Caco-2 (cell line): ENCODE measurements at places on chromosomes 7 and 10. TPM values are rescaled to one million over a fixed set of nuclear protein-coding genes. Genes with fewer than 3 reads are reported as not detected.
A peak's percentile ranks its signal among the peaks of the same experiment; 100 is the strongest.

The CYP2E1 gene
- total RNA-seq: 0.23 TPM in 1 of 2 replicates, not detected in the other

The PDE1C gene
- not detected in 2 replicates for total RNA-seq

DNA sequence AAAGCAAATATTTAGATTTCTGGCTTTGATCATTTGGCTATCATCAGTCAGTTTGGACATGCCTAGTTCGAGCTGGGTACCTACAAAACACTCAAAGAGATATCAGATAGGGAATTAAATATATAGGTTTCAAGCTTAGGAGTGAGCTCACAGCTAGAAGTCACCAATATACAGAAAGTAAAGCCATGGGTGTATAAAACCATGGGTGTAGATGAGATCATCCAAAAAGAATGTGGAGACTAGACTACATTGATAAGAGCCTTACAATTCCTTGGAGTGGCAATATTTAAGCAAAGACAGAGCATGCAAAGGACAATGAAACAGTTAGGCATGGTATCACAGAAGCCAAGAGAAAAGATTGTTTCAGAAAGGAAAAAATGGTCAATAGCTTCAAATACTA lies 7.2 kb upstream of the RALA start:
- no peak for DNase-seq
- no peaks in the 10 kb centered on the region for H3K27me3 ChIP-seq
- peak overlapping the region; percentile 24 for H3K27ac ChIP-seq
- no peaks in the 10 kb centered on the region for H3K36me3 ChIP-seq
- H3K4me1 ChIP-seq: peaks cover 15% of the 10 kb centered on the region

DNA sequence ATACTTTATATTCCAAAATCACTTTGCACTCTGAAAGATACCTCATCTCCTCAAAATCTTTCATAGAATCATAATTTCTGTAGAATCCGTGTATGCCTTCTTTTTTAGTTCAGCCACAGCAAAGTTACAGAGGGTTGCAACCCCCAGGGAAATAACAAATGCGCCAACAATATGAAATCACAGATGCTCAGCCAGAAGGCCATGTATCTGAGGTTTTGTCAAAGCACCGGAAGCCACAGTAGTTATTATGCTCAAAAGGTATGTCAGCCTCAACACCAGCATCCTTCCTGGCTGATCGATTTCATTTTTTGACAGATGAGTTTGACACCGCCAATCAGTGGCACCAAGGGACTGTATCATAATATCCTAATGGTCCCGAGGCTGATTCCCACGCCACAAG lies 204.1 kb downstream of the KCNMA1 start:
- H3K27ac ChIP-seq: peak overlapping the region; percentile 92
- no peak overlapping the region for H3K4me3 ChIP-seq
- H3K4me1 ChIP-seq: peaks cover 62% of the 10 kb centered on the region
- H3K27me3 ChIP-seq: no peaks in the 10 kb centered on the region

The GPER1 gene
- total RNA-seq: 0.25 TPM in 1 of 2 replicates, not detected in the other

DNA sequence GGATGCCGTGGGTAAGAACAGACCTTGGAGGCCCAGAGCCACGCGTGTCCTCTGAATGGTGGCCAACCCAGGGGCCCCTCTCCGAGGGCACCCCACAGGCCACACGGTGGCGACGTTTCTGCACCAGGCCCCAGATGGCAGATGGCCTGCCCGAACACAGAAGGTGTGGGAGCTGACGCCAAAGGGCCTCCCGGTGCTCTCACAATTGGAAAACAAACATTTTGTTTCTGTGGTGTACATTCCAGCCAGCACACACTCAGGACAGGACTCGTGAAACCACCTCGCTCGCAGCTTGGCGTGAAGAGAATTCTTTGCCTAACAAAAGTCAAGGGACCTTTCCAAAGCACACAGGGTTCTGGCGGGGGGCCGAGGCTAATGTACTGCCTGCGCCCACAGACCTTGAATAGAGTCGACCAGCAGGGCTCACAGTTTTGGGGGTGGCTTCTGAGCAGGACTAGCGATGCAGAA lies 112.1 kb downstream of the FAM53B start:
- no peak for DNase-seq
- no peak overlapping the region for H3K27ac ChIP-seq
- no peak overlapping the region for H3K4me3 ChIP-seq
- H3K27me3 ChIP-seq: no peaks in the 10 kb centered on the region
- H3K4me1 ChIP-seq: 0 out of 2 replicates have a peak, but pooled peaks cover 3% of the 10 kb centered on the region

DNA sequence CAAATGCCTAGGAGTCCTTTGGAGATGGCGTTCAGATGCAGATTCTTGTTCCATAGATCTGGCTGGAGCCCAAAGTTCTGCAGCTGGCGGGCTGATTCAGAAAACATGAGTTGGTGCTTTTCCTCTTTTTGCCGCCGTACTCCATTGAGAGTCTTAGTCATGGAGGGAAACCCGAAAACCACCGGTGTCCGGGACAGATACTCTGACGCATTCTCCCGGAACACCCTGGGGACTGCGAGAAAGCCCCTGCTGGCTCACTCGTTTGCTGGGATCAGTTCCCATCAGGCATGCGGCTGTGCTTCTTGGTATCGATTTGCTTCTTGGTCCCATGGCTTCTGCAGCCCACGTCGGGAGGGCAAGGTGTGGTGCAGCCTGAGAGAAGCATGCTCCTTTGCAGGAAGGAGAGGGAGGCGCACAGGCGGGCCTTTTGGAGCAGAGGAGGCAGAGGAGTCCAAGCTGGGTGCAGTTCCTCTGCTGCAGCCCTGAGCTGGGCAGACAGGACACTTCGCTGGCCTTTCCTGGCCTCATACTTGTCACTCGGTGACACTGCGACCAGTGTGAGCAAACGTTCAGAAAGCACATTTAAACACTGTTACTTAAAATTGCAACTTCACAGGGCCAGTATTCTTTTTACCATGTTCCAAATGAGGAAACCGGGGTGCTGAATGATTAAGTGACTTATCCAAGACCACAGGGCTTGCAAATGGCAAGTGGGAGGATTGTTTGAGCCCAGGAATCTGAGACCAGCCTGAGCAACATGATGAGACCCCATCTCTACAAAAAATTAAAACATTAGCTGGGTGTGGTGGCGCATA lies 30.6 kb upstream of the PFKFB3 start:
- H3K4me1 ChIP-seq: peaks cover 17% of the 10 kb centered on the region
- no peak overlapping the region for H3K27ac ChIP-seq
- H3K4me3 ChIP-seq: no peak overlapping the region
- H3K27me3 ChIP-seq: no peaks in the 10 kb centered on the region
- DNase-seq: no peak

GRCh38 chr7:132750530-132751217 lies 174.4 kb upstream of the PLXNA4 start:
- H3K4me3 ChIP-seq: no peak overlapping the region
- H3K27ac ChIP-seq: no peak overlapping the region
- H3K36me3 ChIP-seq: no peaks in the 10 kb centered on the region
- H3K27me3 ChIP-seq: 0 out of 2 replicates have a peak, but pooled peaks cover 1% of the 10 kb centered on the region
- no peak for DNase-seq
- no peaks in the 10 kb centered on the region for H3K4me1 ChIP-seq

- H3K4me1 ChIP-seq: no peaks in the 10 kb centered on the region
- no peak overlapping the region for H3K4me3 ChIP-seq
- no peaks in the 10 kb centered on the region for H3K36me3 ChIP-seq
- H3K27me3 ChIP-seq: no peaks in the 10 kb centered on the region
- H3K27ac ChIP-seq: no peak overlapping the region
- no peak for DNase-seq
Observed at GRCh38 chr7:25289518-25289917, 61.2 kb upstream of the NPVF start.

The FAM171A1 gene
- 26.3 and 27.9 TPM in 2 replicates for total RNA-seq

The TET1 gene
- 18.6 and 19.1 TPM in 2 replicates for total RNA-seq

GRCh38 chr7:88586219-88586618 lies 173.3 kb upstream of the ZNF804B start:
- H3K27me3 ChIP-seq: no peaks in the 10 kb centered on the region
- no peaks in the 10 kb centered on the region for H3K36me3 ChIP-seq
- no peak overlapping the region for H3K4me3 ChIP-seq

The GBX1 gene
- total RNA-seq: not detected in 2 replicates

GRCh38 chr7:20742913-20743312 lies 43.8 kb downstream of the SP8 start:
- H3K4me1 ChIP-seq: peaks cover 51% of the 10 kb centered on the region
- H3K36me3 ChIP-seq: no peaks in the 10 kb centered on the region
- peak overlapping the region; percentile 77 for H3K27ac ChIP-seq
- H3K4me3 ChIP-seq: no peak overlapping the region
- H3K27me3 ChIP-seq: no peaks in the 10 kb centered on the region

GRCh38 chr7:27110186-27111031 lies 7.9 kb upstream of the HOXA2 start:
- H3K4me3 ChIP-seq: peak overlapping the region; percentile 41
- peak overlapping the region; percentile 87 for H3K27ac ChIP-seq
- no peaks in the 10 kb centered on the region; the same call in 1 of the 2 replicates for H3K36me3 ChIP-seq
- H3K4me1 ChIP-seq: peaks cover 30% of the 10 kb centered on the region
- peak; percentile 93 for DNase-seq
- H3K27me3 ChIP-seq: no peaks in the 10 kb centered on the region

DNA sequence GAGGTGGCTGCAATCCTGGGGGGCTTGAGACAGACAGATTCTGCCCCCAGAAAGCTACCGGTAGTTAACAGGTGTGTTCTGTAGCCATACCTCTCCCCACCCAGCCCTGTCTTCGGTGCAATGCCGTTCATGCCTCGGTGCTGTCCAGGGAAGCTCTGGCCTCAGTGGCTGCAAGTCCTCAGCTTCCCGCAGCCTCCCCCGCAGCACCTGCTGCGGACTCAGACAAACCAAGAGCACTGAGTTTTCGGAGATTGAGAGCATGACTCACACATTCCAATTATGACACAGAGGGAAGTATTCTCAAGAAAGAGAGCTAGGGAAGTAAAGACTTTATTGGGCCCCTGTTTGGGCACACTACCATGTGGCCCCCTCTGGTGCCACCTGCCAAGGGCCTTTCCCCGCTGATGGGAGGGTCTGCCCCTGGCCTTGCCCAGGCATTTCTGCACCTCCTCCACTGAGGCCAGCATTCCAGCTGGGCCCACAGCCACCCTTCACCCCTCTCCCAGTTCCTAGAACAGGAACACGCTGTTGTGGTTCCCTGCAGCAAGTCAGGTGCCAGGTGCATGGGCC lies 30.2 kb upstream of the EZH2 start:
- H3K27ac ChIP-seq: no peak overlapping the region
- H3K4me3 ChIP-seq: no peak overlapping the region
- H3K27me3 ChIP-seq: no peaks in the 10 kb centered on the region
- DNase-seq: peak; percentile 24
- H3K36me3 ChIP-seq: no peaks in the 10 kb centered on the region

GRCh38 chr10:122207596-122207995 lies 63.5 kb upstream of the BTBD16 start:
- H3K36me3 ChIP-seq: peaks cover 5% of the 10 kb centered on the region
- no peaks in the 10 kb centered on the region for H3K27me3 ChIP-seq
- no peaks in the 10 kb centered on the region for H3K4me1 ChIP-seq
- no peak overlapping the region for H3K27ac ChIP-seq

The PCLO gene
- total RNA-seq: 3.8 and 4.1 TPM in 2 replicates

- H3K27me3 ChIP-seq: no peaks in the 10 kb centered on the region
- H3K36me3 ChIP-seq: no peaks in the 10 kb centered on the region; the same call in 1 of the 2 replicates
- no peak for DNase-seq
- peak overlapping the region; percentile 31 for H3K27ac ChIP-seq
- H3K4me1 ChIP-seq: peaks cover 23% of the 10 kb centered on the region
Observed at GRCh38 chr7:139431459-139431858, 52.0 kb downstream of the KLRG2 start.

GRCh38 chr10:56296618-56297017 lies 64.4 kb downstream of the ZWINT start:
- H3K36me3 ChIP-seq: no peaks in the 10 kb centered on the region
- no peak for DNase-seq
- H3K4me3 ChIP-seq: no peak overlapping the region
